Thymus (tissue), 14 donors: ENCODE measurements at places on chromosomes 16 and 17.

DNA sequence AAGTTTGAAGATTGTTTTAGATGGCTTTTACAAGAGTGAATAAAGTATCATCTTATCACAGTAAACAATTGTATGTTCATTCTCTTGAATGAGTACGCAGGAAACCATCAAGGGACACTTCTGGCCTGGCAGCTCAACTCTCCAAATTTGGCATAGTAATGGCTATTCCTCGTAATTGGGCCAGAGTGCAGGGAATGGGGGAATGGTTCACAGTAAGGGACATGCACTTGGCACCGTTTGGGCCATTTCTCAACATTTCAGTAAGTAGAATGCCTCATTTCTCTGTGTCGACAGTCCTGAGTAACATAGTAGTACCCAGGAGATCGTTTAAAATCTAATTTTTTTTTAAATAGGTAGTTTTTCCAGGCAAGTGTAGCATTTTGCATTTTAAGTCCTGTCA lies 309.6 kb downstream of the KCNJ2 start:
- H3K36me3 ChIP-seq = no peaks in the 10 kb centered on the region
- H3K4me1 ChIP-seq = no peaks in the 10 kb centered on the region
- no peak overlapping the region for H3K4me3 ChIP-seq
- H3K27ac ChIP-seq = no peak overlapping the region
- H3K27me3 ChIP-seq = no peaks in the 10 kb centered on the region

- H3K36me3 ChIP-seq = peaks cover 7% of the 10 kb centered on the region
- H3K27me3 ChIP-seq = no peaks in the 10 kb centered on the region
- no peak overlapping the region for H3K4me3 ChIP-seq
- no peaks in the 10 kb centered on the region for H3K4me1 ChIP-seq
Observed at GRCh38 chr17:2449486-2449885, 48.6 kb upstream of the MNT start.

- H3K27me3 ChIP-seq = no peaks in the 10 kb centered on the region
- no peaks in the 10 kb centered on the region for H3K36me3 ChIP-seq
- H3K27ac ChIP-seq = no peak overlapping the region
- no peak overlapping the region for H3K4me3 ChIP-seq
Observed at GRCh38 chr16:85278839-85279238, 166.6 kb upstream of the CIBAR2 start.

- no peaks in the 10 kb centered on the region for H3K4me1 ChIP-seq
- H3K27ac ChIP-seq = no peak overlapping the region
- DNase-seq = no peak
- no peak overlapping the region for H3K4me3 ChIP-seq
- H3K36me3 ChIP-seq = no peaks in the 10 kb centered on the region
- H3K27me3 ChIP-seq = no peaks in the 10 kb centered on the region
Observed at GRCh38 chr16:58265480-58266052, 29.3 kb downstream of the PRSS54 start.

GRCh38 chr17:59067756-59068155 lies 38.9 kb downstream of the TRIM37 start:
- no peak overlapping the region for H3K27ac ChIP-seq
- H3K4me1 ChIP-seq = no peaks in the 10 kb centered on the region
- peaks cover 35% of the 10 kb centered on the region for H3K36me3 ChIP-seq
- DNase-seq = no peak

DNA sequence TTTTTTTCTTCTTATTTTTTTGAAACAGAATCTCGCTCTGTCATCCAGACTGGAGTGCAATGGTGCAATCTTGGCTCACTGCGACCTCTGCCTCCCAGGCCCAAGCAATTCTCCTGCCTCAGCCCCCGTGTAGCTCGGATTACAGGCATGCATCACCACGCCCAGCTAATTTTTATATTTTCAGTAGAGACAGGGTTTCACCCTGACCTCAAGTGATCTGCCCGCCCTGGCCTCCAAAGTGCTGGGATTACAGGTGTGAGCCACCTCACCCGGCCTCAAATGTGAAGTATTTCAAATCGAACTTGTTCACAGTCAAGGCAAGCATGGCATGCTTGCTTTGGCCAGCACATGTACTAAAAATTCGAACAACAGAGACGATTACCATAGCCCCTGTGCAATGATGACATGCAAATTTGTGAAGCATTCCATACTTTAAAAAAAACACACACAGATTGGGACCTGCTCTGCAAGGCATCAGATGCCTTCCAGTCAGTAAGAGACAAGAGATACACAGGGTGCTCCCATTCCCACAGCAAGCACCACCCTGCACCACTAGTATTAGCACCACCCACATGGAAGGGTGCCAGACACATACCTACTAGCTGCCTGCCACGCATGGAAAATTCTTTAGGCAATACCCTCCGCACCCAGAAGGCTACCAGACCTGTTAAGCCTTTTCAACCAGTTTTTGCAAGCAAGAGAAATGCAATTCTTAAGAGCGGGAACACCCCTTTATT lies 47.2 kb downstream of the ANKRD11 start:
- no peaks in the 10 kb centered on the region for H3K27me3 ChIP-seq
- peak overlapping the region; percentile 88 for H3K27ac ChIP-seq
- DNase-seq = no peak
- H3K36me3 ChIP-seq = peaks cover 2% of the 10 kb centered on the region
- H3K4me1 ChIP-seq = peaks cover 94% of the 10 kb centered on the region
